GOT3 (cell line): ENCODE measurements at places on chromosomes 1 and 21.
A peak's percentile ranks its signal among the peaks of the same experiment; 100 is the strongest.

GRCh38 chr1:1355416-1355815 is 2.9 kb downstream of the MXRA8 start:
- no peak for DNase-seq

- DNase-seq: no peak
Measured at GRCh38 chr21:15850645-15851044, 120.9 kb downstream of the USP25 start.

DNA sequence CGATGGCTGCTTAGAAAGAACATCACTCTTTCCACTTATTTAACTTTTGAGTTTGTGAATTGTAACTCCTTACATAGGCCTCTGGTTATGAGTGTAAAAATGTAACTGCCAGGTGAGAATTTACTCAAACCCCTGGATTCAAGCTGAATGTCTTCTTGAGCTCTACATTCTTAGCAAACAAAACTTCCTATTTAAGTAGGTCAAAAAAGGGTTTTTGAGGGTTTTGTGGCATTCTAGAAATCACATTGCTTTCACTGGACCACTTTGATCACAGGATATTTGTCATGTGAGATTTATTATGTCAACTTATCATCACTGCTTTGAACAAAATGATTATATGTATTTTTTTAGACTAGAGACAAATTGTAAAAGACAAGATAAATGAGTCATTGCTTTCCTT is 5.7 kb downstream of the IL23R start:
- no peak for DNase-seq

- no peak for DNase-seq
Measured at GRCh38 chr1:25484096-25484495, 53.4 kb downstream of the MACO1 start.

DNA sequence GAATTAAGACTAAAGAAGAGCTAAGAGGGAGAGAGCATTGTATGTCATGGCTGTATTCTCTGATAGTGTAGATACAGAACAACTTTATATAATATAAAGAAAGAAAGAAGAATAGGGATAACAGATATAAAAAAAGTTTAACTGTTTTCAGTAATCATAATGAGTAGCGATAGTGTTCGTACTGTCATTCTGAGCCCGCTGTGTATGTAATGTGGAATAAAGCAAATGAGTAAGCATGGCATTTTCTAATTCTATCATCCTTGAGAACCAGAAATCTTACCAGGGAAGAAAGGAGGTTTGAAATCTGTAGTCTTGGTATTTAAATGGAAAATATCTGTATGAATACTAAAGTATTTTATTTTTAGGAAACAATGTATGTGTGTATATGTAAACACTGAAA is 46.7 kb upstream of the SSX2IP start:
- no peak for DNase-seq

- DNase-seq: no peak
Measured at GRCh38 chr1:195019385-195019784, 1588.9 kb downstream of the KCNT2 start.

GRCh38 chr1:204102739-204103430 is 30.0 kb downstream of the SOX13 start:
- no peak for DNase-seq

- DNase-seq: no peak
Measured at GRCh38 chr1:237556911-237557310, 333.8 kb downstream of the ZP4 start.

DNA sequence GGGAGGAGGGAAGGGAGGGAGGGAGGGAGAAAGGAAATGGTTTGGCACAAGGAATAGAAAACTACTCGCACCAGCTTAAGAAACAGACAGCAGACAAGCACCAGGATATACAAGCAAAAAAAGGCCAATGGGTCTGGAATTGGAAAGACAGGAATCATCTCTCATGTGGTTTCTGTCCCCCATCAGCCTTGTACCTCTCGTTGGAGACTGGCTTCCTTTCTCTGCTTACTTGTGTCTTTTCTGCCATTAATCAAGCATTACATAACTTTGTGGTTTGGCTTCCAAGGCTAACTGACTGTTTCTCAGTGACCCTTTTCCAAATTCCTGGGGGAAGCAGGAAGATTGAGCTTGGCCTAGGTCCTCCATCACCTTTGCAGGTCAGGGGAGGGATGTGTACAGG is 11.8 kb upstream of the RALGPS2 start:
- DNase-seq: no peak

DNA sequence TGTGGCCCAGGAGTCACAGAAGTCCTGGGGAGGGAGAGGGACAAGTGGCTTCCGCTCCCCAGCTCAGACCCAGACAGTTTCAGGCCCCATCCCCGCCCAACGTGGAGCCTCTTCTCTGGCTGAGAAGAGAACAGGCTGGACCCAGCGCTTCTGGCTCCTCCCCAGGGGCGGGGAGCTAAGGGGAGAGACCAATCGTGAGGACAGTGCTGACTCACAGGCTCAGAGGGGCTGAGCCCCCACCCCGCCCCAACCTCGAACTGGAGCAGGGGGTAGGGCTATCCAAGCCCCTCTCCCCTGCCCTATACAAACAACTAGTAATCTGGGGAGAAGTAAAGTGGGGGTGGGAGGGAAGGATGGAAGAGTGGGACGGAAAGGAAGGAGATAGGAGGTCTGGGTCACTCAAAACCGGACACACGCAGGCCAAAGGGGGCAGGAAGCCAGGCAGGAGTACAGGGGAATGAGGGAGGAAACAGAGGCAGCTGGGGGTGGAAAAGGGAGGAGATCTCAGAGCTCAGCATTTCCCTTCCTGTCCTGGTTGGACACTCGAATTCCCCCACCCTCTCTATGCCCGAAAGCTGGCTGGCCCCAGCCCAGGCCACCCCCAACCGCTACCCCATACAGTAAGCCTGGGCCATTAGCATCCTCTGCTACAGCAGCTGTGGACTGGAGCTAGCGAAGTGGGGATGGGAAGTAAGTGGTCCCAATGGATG is at the start of gene SHC1:
Gene SHC1, minus strand, starts transcription at position 117 of the 710 bp plus-strand sequence. CDS start 221 bp downstream, outside the sequence.
- DNase-seq: peak; percentile 69

GRCh38 chr1:234979296-234980279 is 149.0 kb downstream of the TOMM20 start:
- DNase-seq: no peak

- DNase-seq: no peak
Measured at GRCh38 chr1:227947676-227948492, at the start of gene WNT9A. Gene WNT9A, minus strand, starts transcription at chr1:227947932. Its CDS starts 45 bp downstream, at chr1:227947887.

- DNase-seq: no peak
Measured at GRCh38 chr1:5342830-5343229, 649.4 kb downstream of the NPHP4 start.

- no peak for DNase-seq
Measured at GRCh38 chr1:21468599-21468998, 28.7 kb downstream of the NBPF3 start.

DNA sequence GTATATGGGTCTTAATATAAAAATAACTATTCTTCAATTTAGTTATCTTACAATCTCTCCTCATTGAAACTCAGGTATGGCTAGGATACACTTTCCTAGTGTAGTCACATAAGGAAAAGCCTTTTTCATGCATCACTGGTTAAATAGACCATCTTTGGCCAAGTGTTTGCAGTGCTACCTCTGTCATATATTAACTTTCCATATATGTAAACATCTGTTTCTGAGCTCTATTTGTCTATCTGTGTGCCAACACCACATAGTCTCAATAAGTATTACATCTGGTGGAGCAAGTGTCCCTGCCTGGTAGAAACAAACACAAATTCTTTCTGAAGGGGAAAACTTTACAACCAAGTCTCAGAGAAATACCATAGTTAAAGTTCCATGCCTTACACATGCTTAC is 134.6 kb downstream of the TSEN15 start:
- DNase-seq: no peak

DNA sequence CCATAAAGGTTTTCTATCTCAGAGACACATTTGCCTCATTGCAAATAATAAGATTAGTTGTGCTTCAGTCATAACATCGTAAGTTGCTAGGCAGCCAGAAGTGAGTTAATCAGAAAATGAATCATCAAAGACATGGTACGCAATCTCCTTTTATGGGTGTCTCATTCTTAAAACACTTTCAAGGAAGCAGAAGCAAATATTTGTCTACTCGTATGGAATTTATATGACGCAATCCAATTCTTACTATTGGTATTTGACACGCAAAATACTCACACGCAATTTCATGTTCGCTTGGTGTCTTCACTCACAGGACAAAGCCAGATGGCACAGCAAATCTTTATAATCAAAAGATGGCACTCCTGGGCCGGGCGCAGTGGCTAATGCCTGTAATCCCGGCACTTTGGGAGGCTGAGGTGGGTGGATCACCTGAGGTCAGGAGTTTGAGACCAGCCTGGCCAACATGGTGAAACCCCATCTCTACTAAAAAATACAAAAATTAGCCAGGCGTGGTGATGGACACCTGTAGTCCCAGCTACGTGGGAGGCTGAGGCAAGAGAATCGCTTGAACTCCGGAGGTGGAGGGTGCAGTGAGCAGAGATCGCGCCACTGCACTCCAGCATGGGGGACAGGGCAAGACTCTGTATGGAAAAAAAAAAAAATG is 56.4 kb downstream of the HLCS start:
- DNase-seq: no peak

DNA sequence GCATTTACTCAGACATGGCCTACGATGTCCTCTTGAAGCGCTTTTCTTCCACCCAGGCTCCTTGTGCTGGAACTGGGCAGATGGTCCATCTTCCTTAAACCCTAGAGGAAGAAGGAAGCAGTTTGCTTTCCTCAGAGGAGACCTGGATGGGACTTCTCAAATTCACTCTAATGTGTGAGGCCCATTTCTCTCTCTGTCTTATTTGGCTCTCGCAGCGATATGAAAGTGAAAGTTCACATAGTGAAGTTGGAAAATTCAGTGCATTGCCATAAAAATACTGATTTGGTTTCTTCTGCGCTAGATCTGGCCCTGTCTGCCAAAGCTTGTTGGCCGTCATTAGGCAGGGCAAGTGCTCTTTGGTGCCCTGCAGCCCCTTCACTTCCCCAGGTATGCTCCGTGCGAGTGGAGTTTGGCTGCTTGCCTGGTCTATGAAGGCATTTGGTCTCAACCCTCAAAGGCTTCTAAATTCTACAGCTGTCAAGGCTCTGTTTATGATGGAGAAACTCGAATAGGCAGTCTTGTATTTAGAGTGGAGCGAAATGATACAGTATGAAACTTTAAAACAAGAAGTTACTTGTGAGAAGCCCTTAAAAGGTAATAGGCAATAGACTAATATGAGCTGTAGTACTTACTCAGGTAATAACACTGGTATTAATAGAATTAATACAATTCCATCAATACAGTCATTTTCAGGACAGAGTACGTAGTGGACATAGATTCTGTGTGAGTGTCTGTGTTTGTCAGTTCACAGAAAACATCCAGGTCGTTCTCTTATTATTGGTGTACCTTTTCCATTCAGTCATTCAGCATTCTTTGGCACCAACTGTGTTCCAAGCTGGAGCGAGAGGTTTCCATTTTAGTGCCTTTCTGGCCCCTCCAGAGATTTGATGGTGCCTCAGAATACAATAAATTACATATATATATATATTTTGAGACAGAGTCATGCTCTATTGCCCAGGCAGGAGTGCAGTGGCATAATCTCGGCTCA is 20.5 kb downstream of the SZRD1 start:
- DNase-seq: no peak

GRCh38 chr1:221405146-221405545 is 336.7 kb downstream of the DUSP10 start:
- DNase-seq: no peak

DNA sequence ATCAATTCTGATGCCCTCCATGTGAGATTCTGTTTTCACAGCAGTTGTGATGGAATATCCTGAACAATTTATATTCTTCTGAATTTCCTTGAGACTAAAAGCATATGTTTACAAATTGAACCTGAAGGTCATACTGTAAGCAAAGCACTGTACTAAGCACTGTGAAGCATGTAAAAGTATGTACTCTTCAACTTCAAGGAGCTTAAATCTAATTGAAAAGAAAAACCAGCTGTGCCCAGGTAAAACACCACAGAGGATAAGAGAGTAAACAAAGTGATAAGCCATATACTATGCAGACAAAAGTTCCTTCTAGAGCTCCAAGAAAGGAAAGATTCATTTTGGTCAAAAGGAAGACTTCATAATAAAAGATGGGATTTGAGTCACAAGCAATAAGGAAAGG is 71.9 kb downstream of the TTLL7 start:
- no peak for DNase-seq
